Stimulated activated memory B cell treated with anti-CD40 and anti-IgM and Interleukin-4, amounts not matched to agents 10 μg/mL and 1 μg/mL and 100 μg/mL, for 72 hours (primary cell): ENCODE measurements at places on chromosomes 5 and 9.
A peak's percentile ranks its signal among the peaks of the same experiment; 100 is the strongest.

- ATAC-seq = peak; percentile 70
Observed at GRCh38 chr9:87792831-87793288, 66.9 kb downstream of the CTSL start.

DNA sequence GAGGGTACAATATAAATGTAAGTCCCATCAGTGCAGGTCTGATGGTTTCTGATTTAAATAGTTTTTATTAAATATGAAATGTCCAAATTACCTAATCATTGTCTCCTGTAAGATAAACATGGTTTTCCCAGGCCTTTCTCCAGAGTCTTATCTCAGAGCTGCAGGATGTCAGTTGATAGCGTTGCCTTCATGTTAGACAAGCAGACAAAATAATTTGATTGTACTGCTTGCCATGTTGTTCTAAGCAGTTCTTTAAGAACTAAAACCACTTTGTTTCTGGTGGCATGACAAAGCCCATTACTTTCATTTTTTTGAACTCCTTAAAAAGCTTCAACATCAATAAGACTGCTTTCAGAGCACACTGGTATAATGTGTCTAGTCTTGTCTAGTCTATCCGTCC is 1073.5 kb downstream of the MAT2B start:
- no peak for ATAC-seq

DNA sequence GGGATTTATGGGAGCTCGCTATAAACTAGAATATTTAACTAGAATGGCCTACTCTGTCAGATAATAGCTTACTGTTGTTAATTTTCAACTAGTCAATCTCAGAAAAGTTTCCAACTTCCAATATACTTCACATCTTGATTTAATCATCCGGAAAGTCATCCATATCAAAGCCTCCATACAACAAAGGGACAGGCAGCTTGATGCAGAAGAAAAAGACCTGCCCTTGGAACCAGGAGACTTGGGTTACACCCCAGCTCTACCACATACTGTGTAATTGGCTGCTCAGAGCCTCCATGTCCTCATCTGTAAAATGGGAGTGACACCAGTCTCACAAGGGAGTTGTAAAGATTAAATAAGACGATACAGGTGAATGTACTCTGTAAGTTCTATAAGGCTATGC is 1.9 kb downstream of the PTPN3 start:
- ATAC-seq = no peak

DNA sequence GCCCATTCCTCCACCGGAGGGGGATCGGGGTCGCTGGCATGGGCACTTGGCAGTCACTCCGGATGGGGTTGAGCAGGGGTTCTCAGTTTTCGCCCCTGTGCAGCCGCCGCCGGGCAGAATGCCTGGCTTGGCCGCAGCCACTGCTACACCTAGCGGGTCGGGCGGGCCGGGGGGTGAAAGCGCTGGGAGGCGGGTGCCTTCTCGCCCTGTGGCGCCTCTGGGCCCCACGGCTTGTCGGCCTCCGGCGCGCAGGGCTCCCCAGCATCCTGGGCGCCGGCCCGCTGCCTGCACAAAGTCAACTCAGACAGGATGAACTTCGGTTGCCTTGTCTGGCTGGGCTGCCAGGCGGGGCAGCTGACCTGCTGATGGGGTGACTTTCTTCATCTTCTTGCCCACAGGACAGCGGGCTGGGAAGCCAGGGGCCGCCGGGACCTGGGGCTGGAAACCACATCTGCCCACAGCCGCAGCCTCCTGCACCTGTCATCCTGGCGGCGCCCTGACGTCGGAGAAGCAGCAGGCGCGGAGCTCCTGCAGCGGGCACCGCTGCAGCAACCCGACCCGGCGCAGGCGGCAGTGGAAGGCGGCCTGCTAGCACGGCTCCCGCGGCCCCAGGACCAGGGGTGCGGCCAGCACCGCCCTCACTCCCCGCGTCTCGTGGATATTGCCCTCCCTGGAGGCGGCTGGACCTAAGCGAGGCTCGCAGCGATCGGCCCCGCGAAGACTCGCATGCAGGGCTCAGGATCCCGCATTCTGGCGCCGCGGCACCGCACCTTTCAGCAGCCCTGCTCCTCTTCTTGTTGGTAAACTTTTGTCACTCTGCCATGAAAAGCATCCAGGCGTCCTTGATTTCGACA is 1.3 kb upstream of the ANKRD18A start:
- peak; percentile 46 for ATAC-seq

DNA sequence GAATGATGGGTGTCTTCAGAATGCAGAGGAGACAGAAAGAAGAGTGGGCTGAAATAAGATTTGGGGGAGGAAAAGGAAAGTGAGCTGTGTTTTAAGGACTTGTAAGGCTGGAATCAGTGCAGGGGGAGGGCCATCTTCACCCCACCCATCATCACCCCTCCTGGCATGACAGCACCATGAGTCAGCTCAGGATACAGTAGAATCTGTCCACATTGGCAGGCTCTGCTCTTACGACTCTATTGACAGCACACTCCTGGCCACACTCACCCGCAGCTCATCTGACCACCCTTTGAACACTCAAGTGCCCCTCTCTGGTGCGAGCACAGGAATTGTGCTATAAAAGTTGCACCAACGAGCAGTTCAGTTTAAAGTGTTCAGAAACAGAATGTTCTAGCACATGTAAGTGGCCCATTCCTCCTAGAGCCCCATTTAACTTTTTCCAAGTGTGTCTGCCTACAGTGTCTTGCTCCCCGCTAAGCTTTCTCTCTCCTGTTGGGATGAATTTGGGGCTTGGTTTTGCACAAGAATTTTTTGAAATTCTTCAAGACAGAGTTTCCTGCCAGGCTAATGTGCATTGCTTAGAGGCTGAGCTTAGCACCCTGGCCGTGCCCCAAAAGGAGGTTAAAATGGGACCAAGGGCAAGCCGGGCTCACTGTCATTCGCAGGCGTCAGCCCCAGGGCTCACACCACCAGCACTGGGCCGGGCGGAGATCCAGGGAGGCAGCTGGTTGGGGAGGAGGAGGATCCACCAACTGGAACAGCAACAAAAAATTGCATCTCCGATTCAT is 12.0 kb downstream of the ADRA1B start:
- peak; percentile 43 for ATAC-seq

DNA sequence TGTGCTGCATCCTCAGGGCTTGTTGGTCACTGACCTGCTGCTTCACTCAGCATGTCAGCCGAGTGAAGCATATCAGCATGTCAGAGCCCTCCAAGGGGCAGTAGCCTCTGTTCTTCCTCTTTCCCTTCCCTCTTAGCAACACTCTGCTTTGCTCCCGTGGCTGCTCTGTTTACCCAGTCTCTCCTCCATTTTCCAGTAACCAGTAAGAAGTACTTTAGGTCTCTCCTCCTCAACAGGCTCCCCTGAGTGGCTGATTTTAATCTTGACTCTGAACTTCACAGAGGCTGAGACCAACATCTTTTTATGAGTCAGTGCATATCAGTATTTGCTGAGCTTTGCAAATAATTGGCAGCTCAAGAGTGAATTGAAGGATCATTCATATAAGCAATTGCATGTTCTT is 18.6 kb upstream of the ADRB2 start:
- ATAC-seq = peak; percentile 24
